ENCODE measurements at places on chromosomes 11 and 22.

DNA sequence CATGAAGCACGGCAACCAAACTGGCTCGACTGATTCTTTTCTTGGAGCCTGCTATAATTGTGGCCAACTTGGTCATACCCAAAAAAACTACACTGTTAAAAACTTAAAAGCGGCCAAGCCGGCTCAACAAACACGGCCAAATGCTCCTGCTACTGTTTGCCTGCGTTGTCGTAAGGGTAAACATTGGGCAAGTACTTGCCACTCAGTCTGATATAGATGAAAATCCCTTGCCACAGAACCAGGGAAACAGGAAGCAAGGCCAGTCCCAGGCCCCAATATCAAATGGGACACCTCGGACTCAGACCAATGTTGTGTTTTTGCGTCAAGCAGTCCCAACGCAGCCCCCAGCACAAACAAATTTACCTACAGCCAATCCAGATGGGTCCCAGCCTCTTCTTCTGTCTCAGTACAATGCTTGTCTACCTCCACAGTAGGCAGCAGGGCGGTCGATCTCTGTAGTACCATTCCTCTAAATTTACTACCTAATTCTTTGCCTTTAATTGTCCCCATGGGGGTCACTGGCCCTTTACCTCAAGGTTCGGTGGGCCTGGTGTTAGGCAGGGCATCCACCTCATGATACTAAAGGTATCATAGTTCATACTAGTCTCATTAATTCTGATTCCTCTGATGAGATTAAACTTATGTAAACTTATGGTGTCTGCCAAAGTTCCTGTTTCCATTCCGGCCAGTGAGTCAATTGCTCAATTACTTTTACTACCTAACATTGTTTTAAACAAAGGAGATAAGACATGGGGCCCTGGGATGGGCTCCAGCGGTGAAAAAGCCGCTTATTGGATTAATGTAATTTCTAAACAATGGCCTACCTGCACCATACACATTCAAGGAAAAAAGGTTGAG lies 3.7 kb upstream of the COMT start:
- DNase-seq: no peak

GRCh38 chr11:126930091-126930841 lies 70.3 kb downstream of the KIRREL3 start:
- no peak for DNase-seq

DNA sequence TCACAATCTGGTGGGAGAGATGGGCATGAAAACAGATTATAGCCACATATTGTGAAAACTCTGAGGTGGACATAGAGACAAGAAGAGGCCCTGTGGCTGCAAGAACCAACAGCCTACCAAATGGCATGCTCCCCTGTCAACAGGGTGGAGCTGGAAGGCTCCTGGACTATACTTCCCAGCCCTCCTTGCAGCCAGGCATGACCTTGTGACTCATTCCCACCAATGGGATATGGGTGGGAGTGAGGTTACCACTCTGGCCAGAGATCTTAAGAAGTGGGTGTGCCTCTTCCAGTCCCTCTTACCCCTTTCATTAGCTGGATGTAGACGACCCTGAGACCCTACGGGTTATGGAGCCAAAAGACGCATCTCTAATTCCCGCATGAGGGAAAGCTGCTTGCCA lies 126.4 kb upstream of the ZBED5 start:
- no peak for DNase-seq

DNA sequence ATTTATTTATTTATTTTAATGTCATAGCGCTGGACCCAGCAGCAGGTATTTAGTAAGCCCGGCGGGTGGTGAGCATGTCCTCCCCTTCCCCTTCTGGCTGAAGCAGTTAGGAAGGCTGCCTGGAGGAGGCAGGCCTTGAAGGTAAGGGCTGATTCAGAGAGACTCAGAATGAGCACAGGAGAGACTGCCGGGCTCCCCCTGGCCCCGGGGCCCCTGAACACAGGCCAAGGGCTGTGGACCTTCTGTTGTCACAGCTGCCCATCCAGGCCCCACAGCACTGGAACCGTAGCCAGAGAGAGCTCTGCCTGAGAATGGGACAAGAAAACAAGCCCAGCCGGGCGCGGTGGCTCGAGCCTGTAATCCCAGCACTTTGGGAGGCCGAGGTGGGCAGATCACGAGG lies 52.8 kb downstream of the KCNJ4 start:
- no peak for DNase-seq

- DNase-seq: no peak
These were observed 675.3 kb downstream of the BRD1 start for GRCh38 chr22:49152127-49152938.

DNA sequence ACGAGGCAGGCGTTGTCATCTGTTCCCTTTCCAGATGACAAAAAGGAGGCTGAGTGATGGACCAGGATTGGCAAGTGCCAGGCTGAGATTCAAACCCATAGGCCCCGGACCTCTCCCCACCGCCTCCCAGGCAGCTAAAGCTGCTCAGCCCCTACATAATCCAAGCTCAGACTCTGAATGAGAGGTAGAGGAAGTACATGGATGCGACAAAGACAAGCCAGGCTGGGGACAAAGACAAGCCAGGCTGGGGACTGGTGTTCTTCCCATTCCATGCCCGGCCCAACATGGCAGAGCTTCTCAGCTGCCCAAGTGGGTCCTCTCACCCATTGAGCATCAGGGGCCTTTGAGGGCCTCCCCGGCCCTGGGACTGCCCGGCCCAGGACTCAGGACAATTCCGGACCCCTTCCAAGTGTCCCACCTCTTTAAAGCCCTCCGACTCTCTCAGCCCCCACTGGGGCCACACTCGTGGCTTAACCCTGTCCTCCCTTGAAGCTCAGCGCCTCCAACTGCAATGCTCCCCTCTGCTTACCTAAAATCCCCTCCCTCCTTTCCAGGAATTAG lies 4.8 kb downstream of the MFNG start:
- no peak for DNase-seq
